ENCODE measurements at places on chromosomes 3 and 15.

- DNase-seq: no peak
These were observed 25.6 kb downstream of the SQOR start for GRCh38 chr15:45660231-45660979.

DNA sequence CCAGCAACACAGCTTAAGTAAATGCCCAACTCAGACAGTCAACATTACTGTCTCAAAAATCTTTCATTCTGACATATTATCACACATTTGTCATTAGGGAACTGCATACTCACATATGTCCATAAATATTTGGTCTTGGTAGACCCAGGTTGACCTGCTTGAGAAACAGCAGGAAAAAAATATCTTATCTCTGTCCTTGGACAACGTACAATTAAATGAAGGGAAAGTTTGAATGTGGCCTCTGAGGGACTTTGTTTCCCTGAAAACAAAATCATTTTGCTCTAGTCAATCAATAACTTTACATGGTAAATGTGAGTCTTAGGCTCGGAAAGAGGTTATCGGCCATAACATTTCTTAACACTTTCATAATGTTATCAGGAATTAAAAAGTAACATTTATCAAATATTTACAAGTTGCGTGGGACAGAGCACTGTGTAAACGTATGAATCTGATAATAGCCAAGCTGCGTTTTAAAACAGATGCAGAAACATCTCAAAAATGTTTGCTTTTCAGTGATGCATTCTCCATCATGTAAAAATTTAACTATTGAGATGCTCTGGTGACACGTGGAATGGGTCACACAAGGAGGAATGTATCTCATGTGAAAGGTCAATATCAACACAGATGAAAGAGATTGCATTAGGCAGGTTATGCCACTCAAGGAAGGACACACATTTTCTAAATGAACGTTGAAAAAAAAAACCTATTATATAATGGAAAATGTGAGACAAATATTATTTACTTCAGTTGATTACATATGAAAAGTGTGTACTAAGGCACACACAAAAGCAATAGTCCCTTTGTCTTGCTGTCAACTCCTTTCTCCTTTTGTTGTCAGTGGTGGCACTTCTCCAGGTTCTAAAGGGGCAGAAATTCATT lies 304.4 kb downstream of the WDR72 start:
- no peak for DNase-seq

DNA sequence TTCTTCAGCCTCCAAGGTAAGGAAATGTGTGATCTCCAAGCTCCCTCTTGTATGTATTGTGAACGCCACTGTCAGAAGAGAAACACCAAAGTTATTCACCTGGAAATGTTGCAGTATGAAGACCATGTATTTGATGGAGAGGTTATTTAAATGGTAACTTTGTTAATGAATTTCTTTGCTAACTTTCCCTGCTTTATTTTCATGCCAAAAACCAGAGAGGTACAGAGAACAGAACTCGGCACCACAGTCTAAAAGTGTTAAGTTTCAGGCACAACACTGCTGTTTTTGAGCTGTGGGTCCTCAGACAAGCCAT lies 73.1 kb upstream of the TNFSF10 start:
- no peak for DNase-seq

GRCh38 chr3:127539366-127540060 lies 51.0 kb downstream of the TPRA1 start:
- DNase-seq: no peak

DNA sequence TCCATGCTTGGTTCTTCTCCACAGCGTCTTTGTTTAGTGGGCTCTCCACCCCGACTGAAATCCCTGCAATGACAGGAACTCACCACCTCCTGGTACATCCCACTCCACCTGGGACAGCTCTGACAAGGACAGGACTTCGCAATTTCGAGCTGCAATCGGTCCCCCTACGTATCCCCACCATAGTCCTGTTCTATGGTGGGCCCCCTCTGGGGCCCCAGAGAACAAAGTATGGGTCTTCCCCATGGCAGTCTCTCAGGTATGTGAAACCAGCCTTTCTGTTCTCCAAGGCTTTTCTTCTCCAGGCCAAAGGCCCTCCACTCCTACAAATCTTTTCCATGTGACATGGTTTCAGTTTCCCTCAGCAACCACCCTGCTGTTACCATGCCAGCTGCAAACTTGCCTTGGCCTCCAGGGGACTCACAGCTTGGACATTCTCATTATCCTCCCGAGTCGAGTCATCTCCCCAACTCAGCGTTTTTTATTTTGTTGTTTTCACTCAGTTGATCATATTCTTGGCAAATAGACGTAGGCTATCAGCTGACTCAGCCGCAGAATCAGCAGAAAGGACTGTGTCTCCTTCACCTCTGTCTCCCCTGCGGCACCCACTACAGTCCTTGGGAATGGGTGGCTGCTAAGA lies 233.3 kb downstream of the OPA1 start:
- DNase-seq: peak; percentile 46

GRCh38 chr15:70854666-70854976 lies 664 bp upstream of the LARP6 start:
- DNase-seq: no peak

GRCh38 chr3:65303431-65303830 lies 615.6 kb upstream of the ADAMTS9 start:
- DNase-seq: no peak

DNA sequence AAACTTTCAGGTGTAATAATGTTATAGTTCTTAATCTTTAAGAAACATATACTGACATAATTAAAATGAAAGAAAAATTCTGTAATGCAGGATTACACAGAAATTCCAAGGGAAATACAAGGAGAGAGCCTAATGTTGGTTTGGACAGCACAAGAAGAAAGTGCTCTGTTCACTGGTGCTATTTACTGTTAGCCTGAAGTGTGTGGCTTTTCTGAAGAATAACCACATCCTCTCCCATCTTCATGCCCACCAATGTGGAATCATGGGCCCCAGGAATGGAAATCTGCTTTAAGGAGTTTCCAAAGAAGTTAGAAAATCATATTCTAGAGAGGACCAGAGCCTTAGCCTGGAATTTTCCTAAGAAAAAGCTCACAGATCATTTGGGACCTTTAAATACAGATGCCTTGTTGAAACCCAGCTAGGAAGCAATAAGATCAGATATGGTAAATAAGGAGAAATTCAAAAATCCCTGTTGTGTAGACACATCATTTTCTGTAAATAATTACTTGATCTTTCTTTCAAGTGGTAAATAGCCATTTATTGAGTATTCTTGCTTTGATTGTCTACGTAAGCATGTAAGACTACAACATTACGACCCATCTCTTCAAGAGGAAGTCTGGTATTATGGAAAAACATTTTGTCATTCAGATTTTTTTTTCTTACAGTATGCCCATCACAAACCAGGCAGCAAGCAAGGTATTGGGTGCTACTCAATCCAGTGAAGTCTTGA lies 10.3 kb upstream of the USP50 start:
- DNase-seq: no peak

DNA sequence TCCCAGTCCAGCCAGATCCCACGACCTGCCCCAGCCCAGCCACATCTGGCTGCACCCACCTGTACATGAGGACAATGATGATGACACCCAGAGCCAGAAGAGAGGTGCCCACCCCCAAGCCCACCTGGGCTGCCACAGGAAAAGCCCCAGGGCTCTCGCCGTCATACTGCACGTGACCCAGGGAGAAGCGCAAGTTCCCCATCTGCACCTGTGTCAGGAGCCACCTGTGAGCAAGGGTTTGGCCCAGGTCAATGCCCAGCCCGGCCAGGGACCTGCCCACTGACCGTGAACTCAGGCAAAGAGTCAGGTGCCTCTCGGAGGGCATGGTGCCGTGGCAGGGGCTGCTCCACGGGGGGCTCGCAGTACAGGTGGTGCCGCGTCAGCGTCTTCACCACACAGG lies 16.3 kb downstream of the PLXNB1 start:
- DNase-seq: peak; percentile 22

DNA sequence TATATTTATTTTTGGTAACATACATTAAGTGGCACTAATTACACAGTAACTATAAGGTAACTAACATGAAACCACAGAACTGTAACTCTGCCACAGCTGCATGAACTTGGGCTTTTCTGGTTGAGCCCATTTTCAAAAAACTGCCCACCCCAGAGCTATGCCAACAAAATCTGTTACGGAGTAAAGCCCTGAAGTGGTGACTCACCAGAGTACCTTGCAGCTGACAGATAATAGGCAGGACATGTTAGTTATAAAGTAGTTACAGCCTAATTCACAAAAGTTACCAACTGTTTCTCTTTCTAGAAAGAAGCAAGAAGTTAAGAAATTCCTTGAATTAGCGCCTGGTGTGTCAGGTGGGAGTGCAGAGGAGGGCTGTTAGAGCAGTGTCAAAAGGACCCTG lies 1.5 kb upstream of the GPX1 start:
- no peak for DNase-seq

- no peak for DNase-seq
These were observed 4.6 kb downstream of the ZBBX start for GRCh38 chr3:167375478-167375877.

GRCh38 chr3:134312873-134313846 lies 61.1 kb downstream of the AMOTL2 start:
- peak; percentile 88 for DNase-seq

DNA sequence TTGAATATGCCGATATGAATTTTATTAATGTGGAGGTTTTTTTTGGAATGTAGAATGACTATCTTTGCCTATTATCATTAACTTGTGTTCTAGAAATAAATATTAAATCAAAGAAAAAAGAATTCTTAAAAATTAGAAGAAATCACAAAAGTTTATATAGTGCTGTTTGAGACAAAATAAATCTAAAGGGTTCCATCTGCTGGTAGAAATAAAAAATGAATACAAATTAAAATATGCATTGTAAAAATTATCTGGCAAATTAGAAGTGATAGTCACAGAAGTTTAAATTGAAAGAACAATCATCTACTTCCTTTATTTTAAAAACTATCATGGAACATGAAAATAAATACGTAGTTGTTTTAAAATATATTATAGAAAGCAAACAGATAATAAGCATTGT lies 22.7 kb upstream of the ZBTB20 start:
- no peak for DNase-seq

GRCh38 chr3:160999274-160999673 lies 105.9 kb downstream of the B3GALNT1 start:
- DNase-seq: no peak

- DNase-seq: no peak
These were observed 41.5 kb downstream of the SPRED1 start for GRCh38 chr15:38294126-38294525.
